ENCODE measurements at places on chromosomes 2 and 18.

- no peak for DNase-seq
Measured at GRCh38 chr2:65934992-65935629, 499.8 kb upstream of the MEIS1 start.

GRCh38 chr2:70089220-70089982 is 2.1 kb downstream of the PCBP1 start:
- no peak for DNase-seq

DNA sequence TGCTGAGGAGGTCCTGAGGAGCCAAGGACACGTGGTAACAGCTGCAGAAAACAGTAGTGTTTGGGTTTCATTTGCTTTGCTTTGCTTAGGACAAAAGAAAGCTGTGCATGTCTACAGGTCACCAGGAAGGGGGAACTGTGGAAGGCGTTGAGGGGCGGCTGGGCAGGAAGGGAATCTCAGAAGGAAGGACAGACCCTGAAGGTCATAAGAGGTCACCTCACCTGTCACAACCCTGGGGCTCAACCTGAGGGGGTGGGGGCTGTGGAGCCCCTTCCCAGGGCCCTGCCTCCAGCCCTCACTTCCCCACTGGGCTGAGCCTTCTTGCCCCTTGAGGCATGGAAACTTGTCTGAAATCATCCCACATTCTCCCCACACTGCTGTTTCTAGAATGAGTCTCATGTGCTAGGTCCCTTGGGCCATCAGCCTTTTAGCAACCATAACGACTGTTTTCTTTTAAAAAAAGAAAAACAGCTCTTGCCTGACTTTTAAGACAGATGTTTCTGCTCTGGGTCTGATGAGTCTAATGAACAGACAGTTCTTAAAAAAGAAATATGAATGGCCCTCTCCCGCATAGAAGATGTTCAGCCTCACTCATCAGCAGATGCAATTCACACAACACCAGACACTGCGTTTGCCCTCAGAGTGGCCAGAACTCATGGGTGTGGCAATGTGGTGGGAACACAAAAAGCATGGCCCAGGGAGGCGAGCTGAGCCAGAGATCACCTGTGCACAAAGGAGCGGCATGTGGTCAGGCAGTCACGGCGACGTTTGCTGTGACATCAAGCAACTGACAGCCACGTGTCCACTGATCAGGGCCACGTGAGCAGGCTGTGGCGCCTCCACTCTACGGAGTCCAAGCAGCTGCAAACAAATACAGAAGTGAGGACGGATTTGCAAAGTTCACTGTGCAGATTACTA is 84.0 kb downstream of the SEPTIN10 start:
- DNase-seq: no peak

GRCh38 chr18:6747646-6748045 is 18.1 kb downstream of the ARHGAP28 start:
- no peak for DNase-seq

DNA sequence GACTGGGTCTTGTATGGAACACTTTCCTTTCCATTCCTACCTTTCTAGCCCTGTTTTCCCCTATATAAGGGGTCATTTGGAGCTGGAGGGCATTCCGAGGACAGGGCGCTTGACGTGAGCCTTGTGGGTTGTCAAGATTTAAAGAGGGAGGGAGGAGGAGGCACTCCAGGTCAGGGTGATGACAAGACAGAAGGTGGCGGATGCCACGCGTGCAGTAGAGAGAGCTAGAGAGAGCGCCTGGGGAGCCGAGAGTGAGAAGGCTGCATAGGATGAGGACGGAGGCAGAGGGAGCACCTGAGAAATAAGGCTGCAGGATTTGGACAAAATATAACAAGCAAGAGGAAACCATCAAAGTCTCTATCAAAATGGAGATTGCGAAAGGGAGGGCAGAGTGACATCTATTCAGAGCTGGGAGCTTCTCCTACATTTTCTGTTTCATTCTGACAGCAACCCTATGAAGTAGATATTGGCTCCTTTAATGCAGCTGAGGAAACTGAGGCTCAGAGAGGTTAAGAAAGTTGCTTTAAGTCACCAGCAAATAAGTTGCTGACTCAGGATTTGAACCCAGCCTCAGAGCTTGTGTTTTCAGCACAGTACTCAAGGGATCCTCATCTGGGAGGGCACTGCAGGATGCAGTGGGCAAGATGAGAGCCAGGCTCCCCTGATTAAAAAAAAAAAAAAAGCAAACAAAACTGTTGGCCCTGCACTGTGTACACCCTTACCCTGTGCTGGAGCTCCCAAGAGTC is 124.2 kb downstream of the MRO start:
- no peak for DNase-seq

DNA sequence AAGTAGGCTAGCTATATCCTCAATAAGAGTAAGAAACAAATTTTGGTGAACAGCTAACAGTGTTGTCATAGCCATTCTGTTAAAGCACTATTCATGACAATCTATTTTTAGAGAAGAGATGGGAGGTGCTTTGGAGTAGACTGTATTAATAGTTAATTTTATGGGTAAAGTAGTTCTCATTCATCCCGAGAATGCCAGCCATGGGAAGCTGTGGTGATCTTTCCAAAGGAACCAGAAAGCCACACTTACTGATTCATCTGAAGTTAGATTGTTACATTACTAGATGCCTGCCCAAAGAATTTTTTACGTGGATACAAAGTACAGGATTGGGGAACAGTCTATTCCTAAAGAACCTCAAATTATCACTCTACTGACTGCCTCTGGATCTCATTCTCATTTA is 74.6 kb downstream of the ZRANB3 start:
- DNase-seq: no peak
